Neural progenitor cell (in vitro differentiated cells): ENCODE measurements at places on chromosomes 12 and 14.

- DNase-seq: peak; percentile 86
Measured at GRCh38 chr14:73718418-73719251, 4.5 kb upstream of the PNMA1 start.

DNA sequence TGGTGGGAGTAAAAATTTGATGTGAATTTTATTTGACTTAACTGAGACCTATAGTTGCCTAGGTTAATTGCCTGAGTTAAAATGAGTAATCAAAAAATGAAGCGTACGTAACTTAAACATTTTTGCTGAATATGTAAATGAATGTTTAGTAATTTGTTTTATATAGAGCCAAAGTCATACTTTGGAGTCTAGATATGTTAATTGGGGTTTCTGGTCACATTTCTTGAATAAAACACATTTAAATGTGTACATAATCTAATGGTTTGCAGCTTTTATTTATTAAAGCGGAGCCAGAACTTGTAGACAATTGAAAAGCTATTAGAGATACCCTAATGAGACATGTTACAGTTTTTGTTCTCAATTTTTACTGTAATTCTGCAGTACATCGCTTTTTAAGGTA lies 71.2 kb downstream of the AEBP2 start:
- DNase-seq: no peak

- no peak for DNase-seq
Measured at GRCh38 chr12:90237841-90238240, 529.2 kb upstream of the ATP2B1 start.

- no peak for DNase-seq
Measured at GRCh38 chr14:93103392-93104080, 12.2 kb downstream of the ITPK1 start.

DNA sequence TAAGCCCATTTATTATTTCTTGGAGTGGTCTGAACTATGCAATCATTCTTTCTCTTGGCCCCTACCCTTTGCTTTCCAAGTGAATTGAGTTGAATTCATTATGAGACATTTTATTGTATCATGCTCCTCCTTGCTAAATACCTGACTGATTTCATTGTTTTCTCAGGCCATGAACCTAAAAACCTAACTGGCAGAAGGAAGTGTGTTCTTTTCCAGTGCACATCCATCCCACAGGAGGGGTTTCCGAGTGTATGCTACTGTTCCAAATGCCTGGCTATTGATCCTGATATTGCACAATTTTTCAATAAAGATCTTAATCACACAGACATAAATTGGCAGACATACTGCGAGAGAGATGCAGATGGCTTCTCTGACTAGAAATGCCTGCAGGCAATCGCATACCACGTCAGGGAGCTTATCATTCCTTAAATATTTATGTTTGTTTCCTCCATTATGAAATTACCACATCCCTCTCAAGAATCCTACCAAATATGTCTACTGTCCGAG lies 162.2 kb upstream of the EGLN3 start:
- no peak for DNase-seq

GRCh38 chr14:95494456-95494855 lies 22.0 kb downstream of the SYNE3 start:
- DNase-seq: no peak

GRCh38 chr14:96095581-96096476 lies 56.7 kb downstream of the C14orf132 start:
- DNase-seq: peak; percentile 41

DNA sequence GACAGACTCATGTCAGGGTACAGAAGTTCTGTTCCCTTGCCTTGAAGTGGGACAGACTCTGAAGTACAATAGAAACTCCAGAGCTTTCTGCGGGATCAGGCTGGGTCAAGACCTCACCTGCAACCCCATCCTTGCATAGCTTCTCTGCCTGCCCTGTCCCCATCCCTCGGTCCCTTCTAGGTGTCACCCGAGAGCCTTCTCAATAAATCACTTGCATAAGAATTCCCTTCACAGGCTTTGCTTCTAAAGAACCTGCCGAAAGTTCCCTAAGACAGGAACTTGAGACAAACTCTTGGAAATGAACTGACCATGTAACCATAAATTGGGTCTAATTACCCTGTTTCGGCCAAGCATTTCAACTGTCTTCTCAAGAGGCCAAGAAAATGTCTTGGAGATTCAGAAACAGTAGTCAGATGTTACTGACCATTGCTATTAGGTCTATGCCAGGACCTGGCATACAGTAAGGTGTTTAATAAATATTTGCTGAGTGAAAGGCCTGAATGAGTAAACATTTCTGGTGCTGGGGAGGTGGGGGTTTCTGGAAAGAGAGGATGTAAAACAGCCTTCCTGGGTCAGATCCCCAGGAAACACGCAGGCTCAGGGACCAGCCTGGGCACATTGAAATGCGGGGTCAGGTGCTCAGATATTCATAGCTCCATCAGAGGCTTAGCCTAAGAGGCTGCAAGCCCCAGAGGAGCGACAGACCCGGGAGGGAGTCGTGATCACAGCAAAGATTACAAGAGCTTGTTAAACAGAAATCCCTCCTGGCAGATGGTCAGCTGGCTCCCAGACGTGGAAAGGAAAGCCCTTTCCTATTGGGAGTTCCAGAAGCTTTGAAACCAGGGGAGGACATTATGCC lies 226.2 kb upstream of the LHX5 start:
- DNase-seq: peak; percentile 31

GRCh38 chr12:32697445-32697844 lies 18.3 kb downstream of the DNM1L start:
- DNase-seq: no peak

DNA sequence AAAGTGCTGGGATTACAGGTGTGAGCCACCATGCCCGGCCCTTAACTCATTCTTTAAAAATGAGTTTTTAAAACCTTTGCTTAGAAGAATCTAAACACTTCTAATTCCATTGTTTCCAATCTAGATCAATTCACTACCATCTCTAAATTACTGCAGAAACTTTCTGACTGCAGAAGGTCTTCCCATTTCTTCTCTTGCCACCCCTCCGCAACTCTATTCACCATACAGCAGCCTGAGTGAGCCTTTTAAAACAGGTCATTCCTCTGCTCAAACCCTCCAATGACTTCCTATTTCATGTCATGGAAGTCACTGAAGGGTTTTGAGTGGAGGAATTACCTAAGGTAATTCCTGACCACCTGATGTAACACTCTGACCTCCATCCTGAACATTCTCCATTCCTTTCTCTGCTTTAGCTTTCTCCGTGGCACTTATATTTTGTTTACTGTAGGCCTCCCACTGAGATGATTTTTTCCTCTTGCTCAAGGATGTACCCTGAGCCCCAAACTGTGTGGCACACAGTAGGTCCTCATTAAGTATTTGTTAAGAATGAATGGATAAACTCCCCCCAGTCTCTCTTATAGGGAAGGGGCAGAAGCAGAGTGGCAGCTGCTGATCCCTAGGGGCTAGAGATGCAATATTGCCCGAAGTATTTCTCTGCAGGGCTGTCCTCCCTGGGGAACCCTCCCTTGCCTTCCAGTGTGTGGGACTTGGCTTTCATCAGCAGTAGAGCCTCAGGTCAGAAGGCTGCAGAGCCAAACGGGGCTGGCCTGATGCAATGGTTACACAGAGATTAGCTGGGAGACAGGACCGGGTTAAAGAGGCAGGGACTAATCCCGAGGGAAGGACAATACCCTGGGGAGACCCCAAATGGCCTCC lies 1.2 kb downstream of the DDIT3 start:
- peak; percentile 76 for DNase-seq

GRCh38 chr12:49369411-49370145 lies 2.3 kb downstream of the SPATS2 start:
- DNase-seq: peak; percentile 28

DNA sequence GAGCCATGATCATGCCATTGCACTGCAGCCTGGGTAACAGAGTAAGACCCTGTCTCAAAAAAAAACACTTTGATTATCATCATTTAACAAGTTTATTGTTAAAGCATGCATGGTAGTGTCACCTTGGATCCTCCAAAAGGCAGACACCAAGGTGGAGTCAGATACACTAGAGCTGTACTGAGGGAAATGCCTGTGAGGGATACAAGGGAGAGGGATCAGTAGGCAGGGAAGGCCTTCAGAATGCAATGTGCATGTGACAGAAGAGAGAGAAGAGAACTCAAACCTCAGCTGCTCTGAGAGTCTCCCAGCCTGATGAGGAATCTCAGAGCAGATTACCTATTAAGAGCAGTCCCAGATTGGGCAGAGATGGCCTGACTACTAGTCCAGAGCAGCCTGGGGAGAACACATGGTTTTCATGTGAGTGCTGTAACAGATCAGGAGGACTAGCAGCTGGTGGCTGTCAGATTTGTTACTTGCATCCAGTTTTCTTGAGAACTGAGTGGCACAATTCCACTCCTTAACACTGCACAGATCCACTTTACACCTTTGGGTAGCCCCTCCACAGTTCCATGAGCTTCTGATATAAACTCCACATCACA lies 38.0 kb upstream of the A2ML1 start:
- DNase-seq: no peak
